ENCODE measurements at places on chromosomes 5 and 9.

- DNase-seq, result peak; percentile 55
Observed at GRCh38 chr5:150438873-150439546, 10.5 kb downstream of the RPS14 start.

GRCh38 chr9:131732061-131732526, 7.8 kb downstream of the RAPGEF1 start:
- no peak for DNase-seq

- no peak for DNase-seq
Observed at GRCh38 chr5:149887622-149888183, 56.9 kb downstream of the PDE6A start.

GRCh38 chr5:96195123-96195522, 233.5 kb upstream of the ELL2 start:
- no peak for DNase-seq

- no peak for DNase-seq
Observed at GRCh38 chr9:96169484-96169883, 132.5 kb downstream of the HSD17B3 start.

DNA sequence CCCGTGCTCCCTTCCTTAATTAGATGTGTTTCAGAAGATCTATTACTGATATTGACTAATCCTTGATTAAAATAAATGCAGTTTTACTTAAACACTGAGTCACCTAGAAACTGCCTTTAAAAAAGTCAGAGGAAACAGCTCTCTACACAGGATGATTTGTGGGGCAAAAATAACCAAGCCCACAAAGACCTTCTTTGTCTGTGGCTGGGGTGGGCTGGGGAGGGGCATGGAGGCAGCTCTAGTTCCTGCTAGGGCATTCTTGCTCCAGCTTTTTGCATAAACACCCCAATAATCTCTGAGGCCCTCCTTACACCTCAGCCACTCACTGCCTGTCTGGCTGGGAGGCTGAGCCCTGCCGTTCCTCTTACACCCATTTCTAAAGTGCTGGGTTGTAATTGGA, 227.6 kb upstream of the DAP start:
- no peak for DNase-seq

- DNase-seq, result no peak
Observed at GRCh38 chr5:33079548-33079947, 361.2 kb upstream of the TARS1 start.

- no peak for DNase-seq
Observed at GRCh38 chr9:128972956-128973355, 25.5 kb downstream of the NUP188 start.

GRCh38 chr9:134735441-134736175, 94.0 kb downstream of the COL5A1 start:
- no peak for DNase-seq

GRCh38 chr5:163460562-163461171, at the start of gene HMMR:
Gene HMMR (plus strand): TSS chr5:163460632. CDS start chr5:163460693, 61 bp downstream.
- DNase-seq, result no peak

- no peak for DNase-seq
Observed at GRCh38 chr9:11142965-11143738, 530.4 kb upstream of the PTPRD start.

DNA sequence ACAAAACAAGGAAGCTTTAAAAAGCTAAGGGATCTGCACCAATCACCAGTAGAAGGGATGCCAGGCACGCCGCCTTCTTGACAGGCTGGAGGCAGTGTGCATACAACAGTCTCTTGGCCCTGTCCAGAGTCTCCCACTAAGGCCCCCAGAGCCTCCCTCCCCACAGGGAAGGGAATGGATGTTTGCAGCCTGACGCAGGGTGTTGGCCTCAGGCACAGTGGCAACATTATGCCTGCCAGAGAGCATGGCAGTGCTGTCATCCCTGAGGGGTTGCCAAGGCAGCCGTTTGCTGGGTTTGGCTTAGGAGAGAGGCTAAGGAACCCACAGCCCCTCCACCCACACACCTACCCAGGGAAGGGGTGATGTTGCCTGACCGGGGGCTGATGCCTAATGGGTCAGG, 4.8 kb downstream of the HBEGF start:
- DNase-seq, result no peak

GRCh38 chr9:133627341-133627740, 8.8 kb upstream of the DBH start:
- no peak for DNase-seq

GRCh38 chr5:143182106-143182505, 221.4 kb downstream of the NR3C1 start:
- DNase-seq, result no peak

- no peak for DNase-seq
Observed at GRCh38 chr5:83562791-83563557, 91.4 kb downstream of the VCAN start.

All from 8988T (cell line).